ENCODE measurements at places on chromosomes 7 and 10.

DNA sequence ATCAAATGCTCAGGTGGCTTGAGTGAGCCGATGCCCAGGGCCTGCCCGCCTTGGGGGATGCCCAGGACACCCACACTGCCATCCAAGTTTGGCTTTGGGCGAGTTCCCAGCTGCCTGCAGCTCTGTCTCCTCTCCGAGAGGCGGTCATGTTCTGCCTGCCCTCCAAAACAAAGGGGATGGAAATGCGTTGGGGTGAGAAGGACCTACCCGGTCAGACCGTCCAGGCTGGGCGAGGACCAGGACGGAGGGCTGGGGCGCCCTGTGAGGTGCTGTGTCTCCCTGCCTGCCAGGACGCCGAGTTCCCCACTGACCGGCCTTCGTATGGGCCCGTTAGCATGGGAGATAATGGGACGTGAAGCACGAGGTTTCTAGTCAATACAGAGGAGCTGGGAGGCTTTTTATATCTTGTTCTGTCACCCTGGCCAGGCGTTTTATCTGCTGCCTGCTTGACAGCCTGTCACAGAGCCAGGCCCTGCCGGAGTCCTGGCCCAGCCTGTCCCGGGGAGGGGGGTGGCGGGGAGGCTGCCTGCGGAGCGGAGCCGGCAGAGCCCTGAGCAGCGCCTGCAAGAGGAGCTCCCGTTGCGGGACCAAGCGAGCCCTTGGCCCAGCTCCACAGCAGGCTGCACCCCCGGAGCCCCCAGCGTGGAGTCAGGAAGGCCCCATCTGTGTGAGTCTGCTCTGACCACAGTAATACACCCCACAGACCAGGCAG is 22.0 kb upstream of the ELFN1 start:
- no peak for DNase-seq

DNA sequence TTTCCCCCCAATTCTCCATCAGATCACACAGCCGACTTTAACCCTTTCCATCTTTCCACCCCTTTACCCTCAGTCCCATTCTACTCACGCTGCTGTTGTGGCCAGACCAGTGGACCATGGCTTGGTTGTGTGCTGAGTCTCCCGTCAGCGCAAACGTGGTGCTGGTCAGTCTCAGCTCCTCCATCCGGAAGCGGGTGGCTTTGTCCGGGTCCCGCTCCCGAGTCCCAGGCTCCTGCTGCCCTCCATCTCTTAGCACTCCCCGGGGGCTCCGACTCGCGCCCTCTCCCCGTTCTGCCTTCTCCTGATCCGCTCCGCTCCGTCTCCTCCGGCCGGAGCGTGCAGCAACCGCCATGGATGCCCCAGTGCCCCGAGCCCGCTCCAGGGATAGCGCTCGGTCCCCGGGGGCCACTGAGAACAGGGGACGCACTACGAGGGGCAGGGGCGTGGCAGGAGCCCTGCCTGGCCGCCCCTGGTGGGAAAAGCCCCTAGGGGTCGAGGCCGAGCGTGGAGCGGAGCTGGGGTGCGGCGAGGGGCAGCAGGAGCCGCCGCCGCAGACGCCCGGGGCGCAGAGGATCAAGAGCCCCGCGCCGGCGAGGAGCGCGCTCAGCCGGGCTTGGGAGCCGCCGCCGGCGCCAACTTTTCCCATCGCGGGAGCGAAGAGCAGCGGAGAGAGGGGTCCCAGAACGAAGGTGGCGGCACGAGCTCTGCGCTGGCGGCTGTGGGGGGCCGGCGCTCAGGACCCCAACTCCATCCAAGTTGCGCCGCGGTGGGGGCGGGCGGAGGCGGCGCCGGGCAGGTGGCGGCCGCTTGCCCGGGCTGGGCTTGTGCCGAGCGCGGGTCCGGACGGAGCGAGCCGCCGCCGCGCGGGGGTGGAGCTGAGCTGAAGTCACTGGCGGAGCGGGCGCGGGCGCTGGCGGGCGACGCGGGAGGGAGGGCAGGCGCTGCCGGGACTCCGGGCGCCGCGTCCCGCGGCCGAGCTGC is at the start of gene SORCS1:
Gene SORCS1 (minus strand): TSS at position 826 of the 981 bp plus-strand sequence.
- no peak for DNase-seq

- no peak for DNase-seq
These were observed 26.6 kb downstream of the CHST3 start for GRCh38 chr10:71990706-71991269.

DNA sequence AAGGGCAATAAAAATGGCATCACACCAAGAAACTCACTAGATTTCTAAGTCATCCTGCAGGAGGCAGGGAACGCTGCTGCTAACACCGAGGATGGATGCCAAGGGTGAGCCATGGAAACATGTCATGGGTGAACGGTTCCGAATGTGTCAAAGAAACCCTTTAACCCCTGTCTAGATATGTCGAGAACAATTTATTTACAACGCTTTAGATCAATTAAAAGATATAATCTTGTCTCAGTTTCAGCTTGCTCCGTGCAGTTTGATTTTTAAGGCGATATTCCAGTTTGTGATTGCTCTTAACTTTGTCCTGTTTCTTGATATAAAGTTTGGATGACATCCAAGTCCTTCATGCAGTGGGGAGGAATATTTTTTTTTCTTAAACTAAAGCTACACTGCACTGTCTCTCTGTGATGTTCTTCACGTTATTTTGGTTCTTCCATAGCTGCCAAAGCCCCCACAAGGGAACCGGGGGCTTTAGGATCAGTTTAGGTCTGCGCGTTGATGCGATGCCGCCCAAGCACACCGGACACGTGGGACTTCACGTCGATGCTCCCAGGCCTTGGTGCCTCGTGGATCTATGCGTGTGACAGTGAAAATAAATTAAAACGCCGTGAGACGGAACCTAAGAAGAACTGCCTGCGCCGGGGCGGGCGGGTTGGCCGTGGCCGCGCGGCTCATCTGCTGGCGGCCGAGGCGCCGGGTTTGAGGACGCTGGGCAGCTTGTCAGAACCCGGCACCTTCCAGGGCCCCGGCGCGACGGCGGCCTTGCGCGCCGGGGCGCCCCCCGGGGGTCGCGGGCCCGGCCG is 220.3 kb downstream of the PHTF2 start:
- no peak for DNase-seq

- DNase-seq: no peak
These were observed 103.6 kb downstream of the ARHGAP22 start for GRCh38 chr10:48501226-48501625.

- no peak for DNase-seq
These were observed 4.3 kb upstream of the SMKR1 start for GRCh38 chr7:129498021-129498420.

GRCh38 chr7:2441430-2442058 is 34.7 kb downstream of the GRIFIN start:
- no peak for DNase-seq

- DNase-seq: no peak
These were observed 6.4 kb upstream of the ST8SIA6 start for GRCh38 chr10:17460756-17461155.
